ENCODE measurements at places on chromosomes 2 and 18.
A peak's percentile ranks its signal among the peaks of the same experiment; 100 is the strongest.

GRCh38 chr2:161028581-161028980 lies 131.6 kb upstream of the TANK start:
- no peak for DNase-seq

DNA sequence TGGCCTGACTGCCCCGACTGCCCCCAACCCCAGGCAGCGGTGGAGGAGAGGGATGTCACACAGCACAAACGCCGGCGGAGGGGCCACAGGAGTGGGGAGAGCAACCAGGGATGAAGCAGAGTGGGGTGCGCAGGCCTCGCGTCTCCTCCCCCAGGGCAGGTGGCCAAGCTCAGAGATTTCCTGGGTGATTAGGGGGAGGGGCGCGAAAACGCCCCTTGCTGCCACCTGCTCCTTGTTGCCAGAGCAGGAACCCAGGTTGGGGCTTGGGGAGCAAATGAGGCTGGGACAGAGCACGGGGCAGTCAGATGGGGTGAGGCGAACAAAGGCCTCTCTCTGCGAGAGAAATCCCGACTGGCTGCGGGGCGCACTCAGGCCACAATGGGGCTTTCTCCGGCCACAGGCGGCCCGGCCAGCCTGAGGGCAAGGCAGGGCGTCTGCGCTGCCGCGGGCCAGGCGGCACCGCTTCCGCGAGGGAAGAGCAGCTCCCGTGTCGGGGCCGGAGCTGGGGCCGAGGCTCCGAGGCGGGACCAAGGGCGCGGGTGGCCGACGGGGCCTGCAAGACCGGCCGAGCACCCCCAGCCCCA lies 11.5 kb downstream of the TEX44 start:
- no peak for DNase-seq

DNA sequence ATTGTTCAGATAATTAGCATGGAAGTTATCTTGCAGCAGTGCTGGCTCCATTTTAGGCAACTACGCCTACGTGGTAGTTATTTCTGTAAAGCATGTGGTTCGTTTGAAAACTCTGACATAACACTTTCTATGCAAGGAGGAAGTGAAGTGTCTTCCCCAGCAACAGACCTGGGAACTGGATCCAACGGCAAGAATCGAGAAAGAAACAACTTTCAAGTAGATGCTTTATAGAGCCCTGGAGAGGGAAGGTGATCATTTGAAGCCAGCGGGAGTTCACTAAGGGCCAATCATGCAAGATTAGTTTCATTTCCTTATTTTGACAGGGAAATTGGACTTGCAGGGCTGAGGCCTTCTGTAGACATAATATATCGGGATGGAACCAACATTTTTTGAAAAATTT lies 218.3 kb downstream of the ACKR3 start:
- DNase-seq: no peak

DNA sequence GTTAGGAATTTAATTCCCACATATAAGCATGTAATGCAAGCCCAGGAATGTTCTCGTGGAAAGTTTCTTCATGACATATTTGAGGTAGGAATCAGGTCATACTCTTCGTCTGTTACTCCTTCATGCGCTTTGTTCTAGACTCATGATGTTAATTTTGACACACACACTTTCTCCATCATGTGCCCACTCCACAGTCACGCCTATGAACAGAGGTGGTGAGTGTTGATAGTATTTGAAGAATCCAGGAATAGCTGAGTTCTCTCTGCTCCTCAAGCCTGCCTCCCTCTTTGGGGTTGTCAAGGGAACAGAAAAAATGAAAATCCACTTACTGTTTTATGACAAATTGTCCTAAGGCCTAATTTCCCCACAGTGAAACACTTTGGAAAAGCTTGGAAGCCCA lies 117.3 kb upstream of the SERPINE2 start:
- no peak for DNase-seq

GRCh38 chr2:224999754-225000153 lies 42.5 kb downstream of the DOCK10 start:
- DNase-seq: no peak

GRCh38 chr2:215917953-215918620 lies 95.3 kb downstream of the MREG start:
- DNase-seq: peak; percentile 63

DNA sequence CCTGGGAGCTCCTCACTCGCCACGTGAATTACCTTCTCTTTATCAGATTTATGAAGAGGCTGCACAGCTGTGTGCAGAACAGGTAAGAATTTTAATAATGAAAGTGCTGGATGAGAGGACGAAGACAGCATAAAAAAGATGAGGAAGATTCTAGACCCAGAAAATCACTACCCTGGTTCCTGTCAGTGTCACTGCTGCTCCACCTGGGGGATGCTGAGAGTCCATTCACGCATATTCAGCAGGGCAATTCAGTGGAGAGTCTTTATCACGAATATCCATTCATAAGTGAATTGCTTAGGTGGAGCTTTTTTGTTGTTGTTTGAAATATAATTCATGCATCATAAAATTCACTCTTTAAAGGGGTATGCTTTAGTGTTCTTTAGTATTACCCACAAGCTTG lies 52.0 kb downstream of the MRPL33 start:
- no peak for DNase-seq

GRCh38 chr2:556485-556884 lies 120.7 kb downstream of the TMEM18 start:
- no peak for DNase-seq

DNA sequence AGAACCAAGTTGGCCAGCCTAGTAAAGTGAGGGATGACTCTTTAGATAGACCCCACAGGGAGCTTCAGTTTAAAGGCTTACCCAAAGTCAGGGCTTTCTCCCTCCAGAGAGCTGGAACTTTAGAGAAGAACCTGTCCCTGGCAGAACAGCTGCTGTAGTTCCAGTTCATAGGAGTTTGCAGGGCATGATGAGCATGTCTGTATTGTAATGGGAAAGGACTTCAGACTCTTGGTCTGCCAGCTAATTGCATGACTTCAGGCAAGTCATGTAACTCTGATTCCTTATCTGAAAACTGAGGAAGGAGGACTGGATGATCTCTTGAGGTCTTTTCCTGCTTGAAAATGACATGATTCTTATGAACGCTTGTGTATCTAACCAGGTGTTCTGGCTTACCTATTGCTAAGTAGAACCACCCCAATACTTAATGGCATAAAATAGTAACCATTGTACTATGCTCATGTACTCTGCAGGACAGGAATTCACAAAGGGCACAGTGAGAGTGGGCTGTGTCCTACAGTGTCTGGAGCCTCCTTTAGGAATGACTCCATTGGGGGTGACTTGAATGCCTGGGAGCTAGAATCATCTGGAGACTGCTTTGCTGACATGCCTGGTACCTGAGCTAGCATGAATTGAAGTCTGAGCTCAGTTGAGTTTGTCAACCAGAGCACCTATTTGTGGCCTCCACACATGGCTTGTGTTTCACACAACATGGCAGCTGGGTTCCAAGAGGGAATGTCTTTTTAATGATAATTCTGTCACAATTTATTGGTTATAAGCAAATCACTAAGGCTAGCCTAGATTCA lies 18.9 kb downstream of the SP5 start:
- DNase-seq: no peak

DNA sequence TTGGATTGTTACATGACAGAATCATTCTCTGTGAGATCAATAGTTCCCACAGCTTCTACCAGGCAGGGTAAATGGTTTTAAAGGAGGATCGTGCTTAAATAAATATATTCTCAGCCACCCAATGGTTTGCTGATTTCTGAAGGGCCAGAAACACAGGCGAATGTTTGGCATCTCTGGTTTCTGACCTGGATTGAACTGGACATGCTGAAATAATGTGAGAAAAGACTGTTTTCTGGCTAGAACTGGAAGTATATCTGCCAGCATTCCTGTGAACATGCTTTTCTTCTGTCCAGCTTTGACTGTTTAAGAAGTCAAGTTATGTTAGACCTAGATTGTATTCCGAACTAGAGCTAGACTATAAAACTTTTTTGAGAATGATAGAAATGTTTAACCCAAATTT lies 77.1 kb upstream of the COL3A1 start:
- DNase-seq: no peak

DNA sequence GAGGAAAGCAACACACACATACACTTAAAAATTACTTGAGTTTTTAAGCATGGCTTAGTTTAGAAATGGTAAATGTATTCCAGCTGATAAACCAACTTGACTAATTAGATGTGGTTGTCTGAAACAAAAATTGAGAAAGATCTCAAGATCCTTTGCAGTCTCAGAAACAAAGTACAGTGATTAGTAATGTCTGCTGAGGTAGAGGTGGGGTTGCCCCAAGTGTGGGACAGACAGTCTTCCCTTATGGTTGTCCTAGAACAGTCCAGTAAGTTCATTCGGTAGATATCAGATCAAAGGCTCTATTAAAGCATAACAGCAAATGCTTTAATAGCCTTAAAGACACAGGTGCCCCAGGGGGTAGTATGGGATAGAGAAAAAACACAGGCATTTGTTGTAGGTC lies 94.5 kb downstream of the BARD1 start:
- no peak for DNase-seq

DNA sequence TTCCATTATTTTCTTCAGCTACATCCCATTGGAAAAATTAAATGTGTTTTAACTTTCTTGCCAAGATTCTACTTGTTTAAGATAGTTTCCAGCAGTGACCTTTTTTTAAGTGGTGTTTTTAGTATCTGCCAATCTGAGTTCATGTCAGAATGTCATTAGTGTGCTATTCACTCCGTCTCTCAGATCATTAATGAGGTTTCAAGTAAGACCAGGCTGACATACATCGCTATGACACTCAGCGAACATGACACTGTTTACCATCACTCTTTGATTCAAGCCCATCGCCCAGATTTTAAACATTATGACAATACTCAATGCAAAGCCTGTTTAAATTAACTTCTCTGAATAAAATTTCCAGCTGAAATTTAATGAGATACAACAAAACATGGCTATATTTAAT lies 272.0 kb upstream of the KYNU start:
- no peak for DNase-seq

DNA sequence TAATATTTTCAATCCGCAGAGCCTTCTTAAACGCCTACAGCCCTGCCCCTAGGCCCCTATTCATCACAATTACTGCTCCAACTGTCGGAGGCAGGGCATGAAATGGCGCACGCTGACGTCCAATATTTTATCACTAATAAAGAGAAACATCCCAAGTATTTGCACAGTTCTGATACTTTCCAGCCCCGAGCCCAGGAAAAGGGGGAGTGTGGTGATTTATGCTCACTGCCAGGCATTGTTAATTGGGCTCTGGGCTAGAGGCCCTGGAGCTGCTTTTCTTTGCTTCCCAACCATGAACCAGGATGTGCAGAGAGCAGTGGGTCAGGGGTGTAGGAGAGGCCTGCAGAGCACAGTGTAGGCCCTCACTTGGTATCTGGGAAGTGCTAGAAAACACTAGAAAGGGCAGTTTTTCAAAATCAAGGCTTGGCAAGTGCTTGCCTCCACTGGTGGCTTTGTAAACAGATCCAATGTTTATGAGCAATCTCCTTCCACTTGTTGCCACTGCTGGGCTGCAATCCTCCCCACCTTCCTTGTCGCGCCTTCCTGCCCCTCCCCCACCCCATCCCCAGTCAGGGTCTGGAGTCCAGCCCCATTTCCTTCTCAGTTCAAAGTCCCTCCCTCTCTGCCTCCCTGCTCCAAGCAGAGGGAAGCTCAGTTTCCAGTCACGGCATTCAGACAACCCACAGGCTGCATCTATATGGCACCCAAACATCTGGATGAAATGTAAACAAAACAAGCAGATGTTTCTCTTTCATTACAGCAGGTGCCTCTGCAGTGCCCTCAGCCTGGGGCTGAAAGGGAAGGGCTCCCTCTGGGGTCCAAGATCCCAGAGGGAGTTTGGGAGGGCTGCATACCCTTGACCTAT lies 83.9 kb upstream of the PKDCC start:
- DNase-seq: no peak

- no peak for DNase-seq
These were observed 62.2 kb downstream of the MYOM1 start for GRCh38 chr18:3157606-3158005.

GRCh38 chr2:188765522-188766470 lies 208.4 kb upstream of the COL3A1 start:
- peak; percentile 6 for DNase-seq

- no peak for DNase-seq
These were observed 150.6 kb upstream of the UBE2E3 start for GRCh38 chr2:180829836-180830235.

All from NT2/D1 (cell line).